ENCODE measurements at places on chromosomes 16 and 17.
A peak's percentile ranks its signal among the peaks of the same experiment; 100 is the strongest.

DNA sequence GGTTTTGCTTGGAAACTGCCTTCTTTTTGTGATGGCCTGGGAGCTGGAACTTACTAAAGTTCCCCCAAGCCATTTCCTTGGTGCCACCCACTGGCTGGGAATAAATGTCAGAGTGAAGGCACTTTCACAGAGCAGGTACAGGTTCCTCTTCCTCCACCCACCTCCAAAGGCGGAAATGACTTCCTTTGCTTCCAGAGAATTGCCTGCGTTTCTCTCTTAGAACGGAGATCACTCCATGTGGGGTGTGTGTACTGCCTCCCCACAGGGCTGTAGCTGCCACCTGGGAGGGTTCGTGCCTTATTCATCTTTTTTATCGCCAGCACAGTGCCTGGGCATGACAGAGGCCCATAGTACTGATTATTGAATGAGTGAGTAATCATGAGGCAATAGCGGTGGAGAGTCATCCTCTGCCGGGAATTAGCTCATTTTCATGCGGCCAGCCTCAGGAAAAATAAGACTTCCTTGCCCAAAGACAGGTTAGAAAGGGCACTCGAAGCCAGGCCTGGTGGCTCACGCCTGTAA lies 32.2 kb upstream of the HAS3 start:
- no peak for DNase-seq

DNA sequence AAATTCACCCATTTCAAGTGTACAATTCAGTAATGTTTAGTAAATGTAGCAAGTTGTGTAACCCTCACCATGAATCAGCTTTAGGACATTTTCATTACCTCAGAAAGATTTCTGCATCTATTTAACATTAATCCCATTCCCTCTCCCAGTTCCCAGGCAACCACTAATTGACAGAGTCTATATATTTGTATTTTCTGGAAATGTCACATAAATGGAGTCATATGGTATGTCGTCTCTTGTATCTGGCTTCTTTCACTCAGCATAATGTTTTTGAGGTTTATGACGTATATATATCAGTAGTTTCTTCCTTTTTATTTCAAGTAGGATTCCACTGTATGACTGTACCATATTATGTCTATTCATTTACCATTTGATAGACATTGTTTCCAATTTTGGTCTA lies 199.8 kb downstream of the CYB561 start:
- no peak for DNase-seq

GRCh38 chr16:22942811-22943210 lies 128.8 kb downstream of the HS3ST2 start:
- no peak for DNase-seq

GRCh38 chr16:739560-740458 lies 988 bp downstream of the CIAO3 start:
- DNase-seq, result no peak

- DNase-seq, result no peak
Observed at GRCh38 chr17:27415120-27415795, 41.0 kb upstream of the KSR1 start.

GRCh38 chr17:8117367-8117979 lies 841 bp downstream of the ALOXE3 start:
- no peak for DNase-seq

DNA sequence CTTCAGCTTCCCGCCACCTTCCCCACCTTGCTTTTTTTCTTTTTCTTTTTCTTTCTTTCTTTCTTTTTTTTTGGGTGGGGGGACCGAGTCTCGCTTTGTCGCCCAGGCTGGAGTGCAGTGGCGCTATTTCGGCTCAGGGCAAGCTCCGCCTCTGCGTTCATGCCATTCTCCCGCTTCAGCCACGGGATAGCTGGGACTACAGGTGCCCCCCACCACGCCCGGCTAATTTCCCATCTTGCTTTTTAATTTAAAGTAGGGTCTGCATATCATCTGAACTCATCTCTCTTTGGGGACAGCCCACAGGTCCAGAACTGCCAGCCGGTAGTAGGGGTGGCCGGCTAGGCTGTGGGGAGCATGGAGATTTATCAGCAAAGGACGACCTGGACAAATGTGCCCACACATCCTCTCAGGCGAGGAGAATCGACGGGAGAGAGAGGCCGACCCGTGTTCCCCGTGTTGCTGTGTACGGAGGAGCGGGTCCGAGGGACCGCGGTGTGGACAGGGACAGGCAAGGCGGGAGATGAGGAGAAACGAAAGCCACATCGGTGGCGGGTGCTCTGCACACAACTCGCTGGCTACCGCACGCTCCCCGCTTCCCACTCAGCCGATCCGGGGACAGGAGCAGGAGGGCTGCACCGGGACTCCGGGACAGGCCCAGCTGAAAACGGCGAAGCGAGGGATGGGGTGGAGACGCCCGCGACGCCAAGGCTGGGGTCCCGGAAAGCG lies 2.4 kb downstream of the MT1M start:
- DNase-seq, result no peak

GRCh38 chr16:21703589-21704174 lies 39.9 kb downstream of the OTOA start:
- DNase-seq, result no peak

DNA sequence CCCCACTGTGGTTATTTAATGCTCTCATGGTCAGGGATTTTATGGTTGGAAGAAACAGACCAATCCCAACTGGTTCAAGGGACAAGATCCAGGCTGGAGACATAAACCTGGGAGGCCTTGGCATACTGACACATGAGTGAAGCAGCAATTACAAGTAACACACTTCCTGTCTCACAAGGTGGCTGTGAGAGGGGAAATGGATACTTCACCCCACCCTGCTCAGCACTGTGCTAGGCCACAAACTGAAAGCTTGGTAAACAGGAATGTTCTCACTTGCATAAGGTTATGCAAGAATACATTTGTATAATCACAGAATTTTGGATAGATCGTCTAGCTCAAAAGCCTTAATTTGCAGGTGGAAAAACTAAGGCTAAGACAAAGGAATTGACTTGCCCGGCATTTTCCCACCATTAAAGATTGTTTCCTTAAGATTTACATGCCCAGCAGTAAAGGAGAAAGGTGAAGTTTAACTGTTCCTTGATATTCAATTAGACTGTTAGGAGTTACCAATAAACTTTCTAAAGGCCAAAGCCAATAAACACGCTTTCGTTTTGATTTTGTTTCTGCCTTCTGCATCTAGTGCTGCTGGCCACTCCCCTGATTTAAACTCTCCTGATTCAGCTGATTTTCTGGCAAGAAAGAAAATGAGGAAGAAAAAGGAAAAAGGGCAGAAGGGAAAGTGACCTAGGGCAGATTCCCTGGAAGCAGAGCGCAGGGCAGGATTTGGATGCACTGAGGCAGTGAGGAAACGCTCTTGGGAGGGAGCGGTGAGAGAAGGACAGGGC lies 215.6 kb upstream of the CDH5 start:
- DNase-seq, result no peak

DNA sequence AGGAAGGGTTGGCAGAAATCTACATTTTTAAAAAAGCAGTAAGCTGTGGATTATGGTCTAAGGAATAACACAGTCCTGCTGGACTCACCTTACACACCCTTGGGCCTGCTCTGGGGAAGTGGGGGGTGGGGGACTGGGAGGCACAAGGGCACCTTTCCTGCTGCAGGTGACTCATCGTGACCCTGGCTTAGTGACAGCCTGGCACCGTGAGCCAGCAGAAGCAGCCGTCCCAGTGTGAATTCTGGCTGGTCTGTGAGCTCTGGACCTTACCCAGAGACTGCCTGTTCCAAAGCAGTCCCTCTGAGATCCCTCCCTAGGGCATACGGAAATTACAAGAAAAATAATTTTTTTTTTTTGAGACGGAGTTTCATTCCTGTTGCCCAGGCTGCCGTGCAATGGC lies 4.2 kb upstream of the CRK start:
- no peak for DNase-seq

GRCh38 chr17:41178843-41179616 lies 1.0 kb upstream of the KRTAP4-2 start:
- DNase-seq, result no peak

DNA sequence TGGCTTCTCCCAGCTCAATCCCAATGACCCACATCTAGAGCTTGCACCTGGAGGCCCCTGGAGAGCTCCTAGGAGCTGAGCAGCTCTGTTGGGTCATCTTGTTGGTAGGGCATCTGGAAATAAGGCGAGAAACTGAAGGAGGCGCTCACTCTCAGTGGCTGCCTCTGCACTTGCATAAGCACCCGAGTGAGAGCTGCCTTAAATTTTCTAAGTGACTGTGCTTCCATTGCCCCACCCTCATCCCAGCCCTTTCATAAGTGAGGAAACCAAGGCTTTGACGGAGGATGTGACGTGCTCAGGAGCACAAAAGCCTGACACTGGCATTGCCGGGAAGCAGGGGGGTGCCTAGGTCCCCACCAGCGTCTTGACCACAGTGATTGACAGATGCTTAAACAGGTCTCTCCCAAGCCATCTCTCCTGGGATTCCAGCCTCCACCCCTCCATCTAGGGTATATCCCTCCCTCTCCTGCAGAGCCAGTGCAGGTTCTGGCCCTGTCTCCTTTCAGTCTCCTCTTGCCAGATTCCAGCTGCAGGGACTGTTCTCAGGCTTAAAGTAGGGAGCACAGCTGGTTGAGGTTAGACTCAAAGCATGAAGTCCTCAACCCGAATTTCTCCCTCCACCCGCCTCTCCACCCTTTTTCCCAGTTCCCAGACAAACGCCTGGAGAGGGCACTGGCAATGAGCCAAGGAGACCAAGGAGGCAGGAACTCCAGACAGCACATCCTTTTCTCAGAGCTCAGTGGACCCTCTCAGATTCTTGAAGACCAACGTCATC lies 113.7 kb downstream of the IRX5 start:
- no peak for DNase-seq

DNA sequence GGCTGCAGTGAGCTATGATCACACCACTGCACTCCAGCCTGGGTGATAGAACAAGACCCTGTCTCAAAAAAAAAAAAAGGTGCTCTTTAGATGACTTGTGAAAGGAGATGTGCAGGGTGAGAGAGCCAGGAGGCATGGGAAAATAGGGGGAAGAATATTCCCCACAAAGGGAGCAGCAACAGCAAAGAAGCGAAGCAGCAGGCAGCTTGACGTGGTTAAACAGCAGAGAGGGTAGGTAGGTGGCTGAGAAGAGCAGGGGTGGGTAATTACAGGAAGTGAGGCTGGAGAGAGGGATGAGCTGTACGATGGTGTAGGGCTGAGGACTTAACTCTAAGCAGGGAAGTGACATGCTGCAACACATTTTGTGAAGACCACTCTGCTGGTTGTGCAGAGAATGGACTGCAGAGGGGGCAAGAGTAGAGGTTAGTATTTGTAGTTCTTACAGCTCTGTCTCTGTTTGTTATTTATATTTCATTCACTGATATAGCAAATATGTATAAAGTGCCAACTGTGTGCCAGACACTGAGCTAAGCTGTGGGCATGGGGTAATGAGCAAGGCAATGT lies 1.6 kb downstream of the HEATR3 start:
- DNase-seq, result no peak

DNA sequence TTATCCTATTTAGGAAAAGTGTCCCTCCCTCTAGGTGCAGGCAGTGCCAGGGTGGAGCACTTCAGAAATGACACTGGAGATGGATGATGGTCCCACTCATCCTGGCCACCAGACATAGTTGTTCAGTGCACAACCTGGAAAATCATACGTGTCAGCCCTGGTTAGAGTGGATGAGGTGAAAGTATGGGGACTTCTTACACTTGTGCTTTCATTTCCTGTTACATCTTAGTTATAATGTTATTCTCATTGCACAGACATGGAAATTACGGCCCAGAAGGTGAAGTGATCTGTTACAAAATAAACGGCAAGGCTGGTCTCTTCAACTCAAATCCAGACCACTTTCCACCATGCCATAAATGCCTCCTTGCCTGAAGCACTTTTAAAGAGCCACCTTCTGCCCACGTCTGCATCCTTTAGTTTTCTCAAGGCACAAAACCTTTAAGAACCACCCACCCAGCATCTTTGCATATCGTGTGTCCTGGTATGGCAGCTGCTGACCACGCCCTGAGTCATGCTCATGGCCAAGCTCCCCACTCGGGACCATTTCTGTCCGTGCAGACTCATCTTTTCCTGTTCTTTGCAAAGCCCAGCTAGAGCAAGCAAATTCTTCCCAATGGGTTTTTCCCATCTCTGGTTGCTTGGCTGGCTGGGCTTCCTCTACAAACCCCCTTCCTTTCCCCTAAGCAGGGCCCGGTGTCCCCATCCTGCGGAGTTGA lies 22.4 kb downstream of the TBC1D3B start:
- no peak for DNase-seq

- no peak for DNase-seq
Observed at GRCh38 chr17:72361892-72362291, 241.1 kb downstream of the SOX9 start.

- no peak for DNase-seq
Observed at GRCh38 chr17:1908699-1909309, 79.0 kb downstream of the RPA1 start.

DNA sequence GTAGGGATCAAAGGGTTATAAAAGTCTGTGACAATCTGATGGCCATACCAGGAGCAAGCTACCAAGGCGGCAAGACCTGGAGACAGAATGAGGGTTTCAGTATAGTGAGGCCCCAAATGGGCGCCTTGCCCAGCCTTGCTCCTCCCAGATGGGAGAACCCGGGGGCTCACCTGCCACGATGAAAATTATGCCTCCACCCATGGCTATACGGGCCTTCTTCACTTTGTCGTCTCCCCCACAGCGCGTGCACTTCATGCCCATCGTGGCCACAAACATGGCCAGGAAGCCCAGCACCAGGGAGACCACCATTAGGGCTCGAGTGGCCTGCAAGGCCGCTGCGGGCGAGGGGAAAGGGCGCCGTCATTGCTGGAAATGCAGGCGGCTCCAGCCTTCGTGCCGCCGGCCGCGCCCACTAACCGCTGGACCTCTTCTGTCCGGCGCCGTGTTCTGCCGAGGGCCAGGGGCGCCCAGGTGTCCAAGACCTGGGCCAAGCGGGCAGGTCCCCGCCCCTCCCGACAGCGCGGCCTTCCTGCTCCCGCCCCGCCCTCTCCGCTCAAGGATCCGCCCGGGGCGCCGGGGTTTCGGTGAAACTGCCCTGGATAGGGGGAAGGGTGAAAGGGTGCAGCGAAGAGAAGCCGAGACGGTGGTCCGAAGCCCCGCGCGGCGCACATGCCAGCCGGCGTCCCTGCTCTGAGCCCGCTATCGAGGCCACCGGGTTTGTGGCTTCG lies 1.5 kb downstream of the CLDN7 start:
- DNase-seq, result peak; percentile 16

GRCh38 chr17:20706751-20707373 lies 127.3 kb downstream of the CDRT15L2 start:
- no peak for DNase-seq

DNA sequence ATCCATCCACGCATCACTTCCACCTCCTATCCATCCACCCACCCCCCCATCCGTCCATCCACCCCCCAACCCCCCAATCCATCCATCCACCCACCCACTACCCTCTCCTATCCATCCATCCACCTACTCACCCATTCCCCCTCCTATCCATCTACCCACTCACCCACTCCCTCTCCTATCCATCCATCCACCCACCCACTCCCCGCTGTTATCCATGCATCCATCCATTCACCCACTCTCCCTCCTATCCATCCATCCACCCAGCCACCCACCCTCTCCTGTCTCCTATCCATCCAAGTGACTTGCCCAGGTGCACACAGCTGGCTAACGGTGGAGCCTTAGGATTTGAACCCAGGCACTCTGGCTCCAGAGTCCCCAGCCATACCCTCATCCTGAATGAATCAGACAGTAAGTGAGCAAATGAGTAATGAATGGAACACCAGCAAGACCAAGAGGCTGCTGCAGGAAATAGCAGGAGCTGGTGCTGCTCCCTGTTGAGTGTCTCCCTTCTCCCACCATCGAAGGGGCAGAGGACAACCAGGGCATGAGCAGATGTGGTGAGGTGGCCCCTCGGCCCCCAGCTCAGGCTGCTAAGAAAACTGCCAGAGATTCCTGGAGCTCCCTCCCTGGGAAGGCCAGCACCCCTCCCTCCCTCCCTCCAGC lies 62.5 kb downstream of the LITAF start:
- no peak for DNase-seq
